ENCODE measurements at places on chromosomes 5 and 9.
A peak's percentile ranks its signal among the peaks of the same experiment; 100 is the strongest.

- no peak for DNase-seq
Measured at GRCh38 chr5:120155873-120156272, 308.2 kb upstream of the PRR16 start.

GRCh38 chr5:126562823-126563222 is 32.2 kb downstream of the ALDH7A1 start:
- no peak for DNase-seq

DNA sequence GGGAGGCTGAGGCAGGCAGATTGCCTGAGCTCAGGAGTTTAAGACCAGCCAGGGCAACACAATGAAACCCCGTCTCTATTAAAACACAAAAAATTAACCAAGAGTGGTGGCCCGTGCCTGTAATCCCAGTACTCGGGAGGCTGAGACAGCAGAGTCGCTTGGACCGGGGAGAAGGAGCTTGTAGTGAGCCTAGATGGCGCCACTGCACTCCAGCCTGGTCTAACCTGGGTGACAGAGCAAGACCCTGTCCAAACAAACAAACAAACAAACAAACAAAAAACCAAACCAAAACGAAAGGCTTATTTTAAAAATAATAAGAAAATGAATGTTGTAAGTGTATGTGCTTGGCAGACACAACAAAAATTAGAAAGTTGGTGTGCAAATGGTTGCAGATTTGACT is 536.3 kb upstream of the PTPRD start:
- DNase-seq = no peak

- DNase-seq = no peak
Measured at GRCh38 chr5:163609910-163610309, 104.5 kb downstream of the MAT2B start.

- DNase-seq = no peak
Measured at GRCh38 chr5:78533356-78533755, 115.2 kb downstream of the LHFPL2 start.

GRCh38 chr9:88685966-88686365 is 151.0 kb downstream of the NXNL2 start:
- DNase-seq = no peak

DNA sequence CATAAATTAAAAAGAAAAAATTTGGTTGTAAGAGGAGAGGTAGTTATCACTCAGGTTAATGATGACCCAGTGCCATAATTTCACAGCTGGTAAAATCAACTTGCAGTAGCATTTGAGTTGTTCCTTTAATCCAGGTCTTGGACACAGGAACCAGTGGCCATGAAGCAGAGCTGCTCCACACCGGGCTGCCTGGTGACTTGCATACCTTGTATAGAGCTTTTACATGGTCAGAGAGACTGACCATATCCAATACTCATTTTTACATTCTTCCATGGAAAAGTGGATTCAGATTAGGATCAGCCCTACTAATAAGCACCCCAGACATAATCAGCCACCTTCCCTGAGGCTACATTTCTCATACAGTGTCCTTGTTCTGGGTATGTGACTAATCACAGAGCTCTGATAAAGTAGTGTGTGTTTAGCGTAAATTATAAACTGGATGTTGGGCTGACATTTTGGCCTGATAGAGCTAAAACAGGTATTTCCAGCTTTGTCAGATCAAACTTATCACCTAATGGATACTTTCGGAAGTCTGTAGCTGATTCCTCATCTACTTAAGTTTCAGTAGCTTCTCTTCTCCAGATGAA is 77.0 kb upstream of the ZSWIM6 start:
- DNase-seq = no peak

GRCh38 chr9:33852216-33852826 is 35.4 kb downstream of the UBE2R2 start:
- DNase-seq = peak; percentile 35
